ENCODE measurements at places on chromosomes 11 and 22. TPM values are rescaled to one million over a fixed set of nuclear protein-coding genes. Genes with fewer than 3 reads are reported as not detected.

DNA sequence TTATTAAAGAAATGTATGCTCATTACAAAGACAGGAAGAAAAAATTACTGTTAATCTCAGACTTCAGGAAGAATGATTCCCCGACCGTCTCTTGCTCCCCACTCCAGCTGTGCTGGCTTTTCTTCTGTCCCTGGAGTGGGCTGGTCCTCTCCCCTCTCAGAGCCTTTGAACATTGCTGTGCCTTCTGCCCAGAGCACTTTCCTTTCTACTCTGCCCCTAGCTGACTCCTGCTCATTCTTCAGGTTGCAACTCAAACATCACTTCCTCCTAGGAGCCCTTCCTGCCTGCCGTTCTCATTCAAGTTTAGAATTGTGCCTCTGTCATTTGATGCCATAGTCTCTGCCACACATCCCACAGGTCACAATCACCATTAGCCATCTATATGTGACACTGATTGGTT, 329.5 kb downstream of the MIAT start:
- DNase-seq: no peak

SPA17 gene
- 0.86 TPM for total RNA-seq

DNA sequence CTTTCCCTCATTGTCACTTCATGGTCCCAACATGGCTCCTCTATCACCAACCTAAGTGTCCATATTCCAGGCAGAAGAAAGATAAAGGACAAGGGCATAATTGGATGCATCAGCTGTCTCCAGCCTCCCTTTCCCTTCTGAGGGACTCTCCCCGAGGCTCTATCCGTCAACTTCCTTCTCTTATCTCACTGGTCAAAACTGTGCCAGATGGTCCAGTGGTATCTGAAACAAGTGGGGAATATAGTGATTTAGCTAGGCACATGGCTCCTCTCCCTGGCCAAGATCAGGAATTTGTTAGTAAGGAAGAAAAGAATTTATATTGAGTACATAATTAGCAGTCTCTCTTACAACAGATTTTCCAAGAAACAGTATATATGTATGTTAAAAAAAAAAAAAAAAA, 12.6 kb upstream of the SPON1 start:
- DNase-seq: no peak

- DNase-seq: peak; percentile 35
Measured at GRCh38 chr22:47290706-47291430, 528.4 kb downstream of the TBC1D22A start.

DNA sequence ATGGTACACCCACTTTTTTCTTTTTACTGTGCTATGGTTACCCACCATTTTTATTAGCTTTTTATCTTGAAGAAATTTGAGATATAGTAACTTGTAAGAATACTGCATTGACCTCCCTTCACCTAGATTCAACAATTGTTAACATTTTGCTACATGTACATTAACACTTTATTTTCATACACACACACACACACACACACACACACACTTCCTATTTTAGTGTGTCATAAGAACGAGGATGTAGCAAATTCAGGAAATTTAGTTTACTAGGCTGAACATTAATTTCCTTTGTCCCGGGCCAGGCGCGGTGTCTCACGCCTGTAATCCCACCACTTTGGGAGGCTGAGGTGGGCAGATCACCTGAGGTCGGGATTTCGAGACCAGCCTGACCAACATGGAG, 1.1 kb upstream of the ATP6V1E1 start:
- DNase-seq: no peak

DNA sequence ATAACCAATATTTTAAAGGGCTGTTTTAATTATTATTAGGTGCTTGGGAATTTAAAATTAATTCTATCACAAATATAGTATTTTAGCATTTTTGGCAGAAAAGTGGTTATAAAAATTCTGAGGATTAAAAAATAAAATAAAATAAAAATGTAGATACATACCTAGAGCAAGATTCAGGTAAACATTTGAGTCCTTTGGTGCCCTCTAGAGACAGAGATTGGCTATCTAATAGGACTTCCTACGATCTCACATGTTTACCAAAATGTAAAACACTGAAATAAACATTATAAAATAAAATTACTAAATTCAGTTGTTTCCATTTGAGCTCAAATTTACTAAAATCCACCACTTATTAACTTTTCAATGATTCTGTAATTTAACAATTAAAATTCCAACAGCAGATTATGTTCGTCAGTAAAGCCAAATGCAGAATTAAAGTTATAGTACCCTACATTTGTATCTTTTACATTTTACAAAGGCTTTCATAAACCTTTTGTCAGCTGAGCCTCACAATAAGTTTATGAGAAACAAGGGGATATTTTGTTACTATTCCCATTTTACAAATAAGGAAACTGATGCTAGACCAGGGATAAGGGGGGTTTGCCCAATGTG, 27.7 kb downstream of the SLC36A4 start:
- no peak for DNase-seq

LRP5 gene
- total RNA-seq: 114 TPM

GRCh38 chr11:47944632-47945031, 35.7 kb upstream of the PTPRJ start:
- no peak for DNase-seq

DNA sequence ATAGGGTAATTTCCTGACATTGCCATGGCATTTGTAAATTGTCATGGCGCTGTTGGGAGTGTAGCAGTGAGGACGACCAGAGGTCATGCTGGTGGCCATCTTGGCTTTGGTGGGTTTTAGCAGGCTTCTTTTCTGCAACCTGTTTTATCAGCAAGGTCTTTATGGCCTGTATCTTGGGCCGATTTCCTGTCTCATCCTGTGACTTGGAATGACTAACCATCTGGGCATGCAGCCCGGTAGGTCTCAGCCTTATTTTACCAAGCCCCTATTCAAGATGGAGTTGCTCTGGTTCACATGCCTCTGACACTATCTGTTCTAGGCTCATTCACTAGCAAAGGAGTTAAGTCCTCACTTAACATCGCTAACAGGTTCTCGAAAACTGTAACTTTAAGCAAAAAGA, 1374.2 kb downstream of the FAM181B start:
- no peak for DNase-seq

DNA sequence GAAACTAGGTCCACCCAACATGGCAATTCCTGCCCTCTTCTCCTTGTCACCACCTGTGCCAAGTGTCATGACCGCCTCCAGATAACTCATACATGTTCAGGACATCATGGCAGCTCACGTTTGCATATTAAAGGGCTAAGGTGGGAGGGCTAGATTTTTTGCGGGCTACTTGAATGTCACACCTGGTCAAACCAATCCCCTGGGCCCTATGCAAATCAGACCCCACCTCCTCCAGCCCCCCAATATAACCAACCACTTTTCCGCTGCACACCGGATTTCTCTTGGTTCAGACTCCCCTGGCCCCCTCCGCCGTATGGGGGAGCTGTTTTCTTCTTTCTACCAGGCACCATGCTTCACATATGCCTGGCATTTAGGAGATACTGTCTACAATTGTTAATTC, 12.6 kb downstream of the UPB1 start:
- no peak for DNase-seq

SYT8 gene
- total RNA-seq: 0.30 TPM

DNA sequence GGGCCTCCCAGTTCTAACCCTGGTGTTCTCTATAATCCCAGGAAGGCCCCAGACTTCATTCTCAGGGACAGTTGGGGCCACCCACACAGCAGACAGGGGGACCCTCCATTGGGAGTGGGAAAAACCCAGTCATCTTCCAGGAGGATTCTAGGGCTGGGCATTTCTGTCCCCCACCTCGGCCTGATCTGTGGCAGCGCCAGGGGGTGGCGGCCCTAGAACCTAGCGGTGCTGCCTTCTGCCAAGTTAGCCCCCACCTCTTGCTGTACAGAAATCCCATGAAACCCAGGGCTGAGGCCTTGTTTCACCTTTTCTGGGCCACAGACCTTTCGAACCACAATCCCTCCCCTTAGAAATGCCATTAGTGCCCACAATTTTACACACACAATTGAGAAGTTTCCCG, 9.6 kb downstream of the CHST1 start:
- DNase-seq: peak; percentile 37

BEST1 gene
- 0.63 TPM for total RNA-seq

- DNase-seq: no peak
Measured at GRCh38 chr22:20109411-20110358, 6.2 kb upstream of the RANBP1 start.

- no peak for DNase-seq
Measured at GRCh38 chr11:72637926-72638325, 36.3 kb downstream of the PDE2A start.

KRTAP5-9 gene
- 0.30 TPM for total RNA-seq

GAB4 gene
- not detected for total RNA-seq

GRCh38 chr11:34315394-34315793, 42.4 kb downstream of the ABTB2 start:
- no peak for DNase-seq

MYO18B gene
- total RNA-seq: not detected

MS4A13 gene
- not detected for total RNA-seq

- no peak for DNase-seq
Measured at GRCh38 chr11:31966846-31967245, 124.0 kb upstream of the RCN1 start.

SNX32 gene
- total RNA-seq: not detected

DNA sequence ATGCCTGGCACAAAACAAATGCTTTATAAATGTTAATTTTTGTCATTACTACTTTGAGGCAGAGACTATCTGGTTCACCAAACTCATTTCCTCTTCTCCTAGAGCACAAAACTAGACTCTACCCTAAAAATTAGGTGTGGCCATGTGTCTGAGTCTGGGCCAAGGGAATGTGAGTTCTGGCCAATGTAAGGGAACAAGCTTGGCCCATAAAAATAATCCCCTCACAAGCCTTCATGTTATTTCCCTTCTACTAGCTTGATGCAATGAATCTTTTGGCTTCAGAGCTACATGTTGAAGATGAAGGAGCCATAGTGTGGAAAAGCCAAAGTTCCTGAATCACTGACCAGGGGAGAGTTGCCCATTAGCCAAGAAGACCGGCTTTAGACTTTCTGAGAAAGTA, 406.5 kb upstream of the CCDC90B start:
- DNase-seq: no peak

SEC14L6 gene
- total RNA-seq: 0.08 TPM

DNA sequence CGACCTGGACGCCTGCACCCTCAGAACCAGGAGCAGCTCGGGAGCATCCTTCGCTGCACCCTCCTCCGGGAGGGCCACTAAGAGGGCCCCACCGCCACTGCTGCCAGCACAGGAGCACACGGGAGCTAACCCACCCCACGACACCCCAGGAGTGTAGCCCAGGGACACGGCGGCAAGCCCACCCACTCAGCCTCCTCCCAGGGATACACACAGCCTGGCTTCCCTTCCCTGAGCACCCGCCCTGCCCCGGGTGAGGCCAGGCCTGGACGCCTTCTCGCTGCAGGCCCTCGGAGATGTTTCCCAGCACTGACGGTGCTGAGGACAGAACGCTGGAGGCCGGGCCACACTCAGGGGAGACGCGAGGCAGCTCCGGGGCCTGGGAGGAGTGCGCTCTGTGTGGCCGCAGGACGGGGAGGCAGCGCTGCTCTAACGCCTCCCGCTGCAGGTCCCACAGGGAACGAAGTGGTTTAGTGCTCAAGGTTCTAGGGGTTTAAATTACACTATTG, 190.4 kb downstream of the BRD1 start:
- DNase-seq: no peak

DMC1 gene
- total RNA-seq: not detected

DNA sequence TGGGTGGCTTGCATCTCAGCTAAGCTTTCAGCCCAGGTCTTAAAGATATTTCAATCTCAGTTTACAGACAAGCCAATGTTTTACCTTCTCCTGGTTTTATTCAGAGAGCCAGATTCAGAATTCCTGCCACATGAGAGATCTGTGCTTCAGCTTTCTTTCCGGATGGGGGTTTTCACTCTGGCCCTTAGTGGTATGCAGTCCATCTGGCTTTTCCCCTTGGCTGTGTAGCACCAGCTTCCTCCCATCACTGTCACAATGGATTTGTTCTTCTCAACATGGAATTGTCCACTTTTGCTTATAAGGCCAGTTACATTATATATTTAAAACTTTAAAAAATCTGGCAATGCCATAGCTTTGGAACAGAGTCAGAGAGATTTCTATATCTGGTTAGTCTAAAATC, 303.9 kb downstream of the ETS1 start:
- DNase-seq: no peak

DNA sequence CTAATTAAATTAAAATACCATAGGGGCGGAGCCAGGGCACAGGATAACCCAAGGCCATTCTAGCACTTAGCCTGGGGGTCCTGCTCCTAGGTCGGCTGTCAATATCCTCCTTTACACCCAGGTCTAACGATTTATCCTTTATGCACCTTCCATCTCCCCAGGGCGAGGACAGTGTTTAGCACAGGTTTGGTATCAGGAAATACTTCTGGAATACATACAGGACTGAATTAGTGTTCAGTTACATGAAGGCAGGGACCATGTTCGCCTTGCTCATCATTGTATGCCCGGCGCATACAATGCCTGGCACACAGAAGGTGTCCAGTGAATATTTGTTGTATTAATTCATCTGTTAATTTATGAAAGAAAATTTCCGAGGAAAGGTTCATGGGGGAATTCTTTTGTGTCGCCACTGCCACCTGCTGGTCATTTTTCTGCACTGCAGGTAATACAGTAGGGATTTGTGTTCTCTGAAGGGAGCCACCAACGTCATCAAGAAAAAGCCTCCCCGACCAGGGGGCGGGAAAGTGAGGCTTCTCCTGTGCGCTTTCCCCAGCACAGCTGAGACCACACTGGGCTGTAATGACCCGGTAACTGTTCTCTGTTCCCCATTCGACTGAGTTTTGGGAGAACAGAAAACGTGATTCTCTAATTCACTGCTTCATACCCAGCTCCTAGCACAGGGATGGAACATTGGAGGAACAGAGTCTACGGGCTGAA, 68.7 kb upstream of the ASPHD2 start:
- DNase-seq: peak; percentile 56

KCNJ1 gene
- not detected for total RNA-seq

DNA sequence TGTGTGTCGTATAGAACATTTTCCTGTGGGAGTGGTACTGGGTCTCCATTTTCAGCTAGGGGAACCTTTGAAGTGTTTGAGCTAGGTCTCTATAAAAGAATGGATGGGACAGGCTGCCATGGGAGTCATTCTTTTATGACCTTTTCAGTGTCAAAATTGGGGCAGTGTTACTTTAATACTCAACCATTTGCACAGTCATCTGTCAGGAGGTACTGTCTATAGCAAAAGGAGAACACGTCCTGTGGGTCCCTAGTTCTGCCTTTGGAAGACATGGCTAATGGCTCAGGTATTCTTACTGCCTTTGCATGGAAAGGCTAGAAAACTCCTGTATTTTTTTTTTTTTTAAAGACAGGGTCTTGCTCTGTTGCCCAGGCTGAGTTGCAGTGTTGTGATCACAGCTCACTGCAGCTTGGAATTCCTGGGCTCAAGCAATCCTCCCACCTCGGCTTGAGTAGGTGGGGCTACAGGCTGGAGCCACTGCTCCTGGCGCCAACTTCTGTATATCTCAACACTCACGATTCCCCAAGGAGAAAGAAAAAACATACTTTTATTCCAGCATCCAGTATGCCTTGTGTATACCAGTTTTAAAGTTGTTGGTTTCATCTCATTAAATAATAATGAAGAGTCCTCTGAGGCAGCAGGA, 2.1 kb upstream of the ATF4 start:
- no peak for DNase-seq

All from left lobe of liver (tissue), 2 donors.